ENCODE measurements at places on chromosomes 16 and 17.

DNA sequence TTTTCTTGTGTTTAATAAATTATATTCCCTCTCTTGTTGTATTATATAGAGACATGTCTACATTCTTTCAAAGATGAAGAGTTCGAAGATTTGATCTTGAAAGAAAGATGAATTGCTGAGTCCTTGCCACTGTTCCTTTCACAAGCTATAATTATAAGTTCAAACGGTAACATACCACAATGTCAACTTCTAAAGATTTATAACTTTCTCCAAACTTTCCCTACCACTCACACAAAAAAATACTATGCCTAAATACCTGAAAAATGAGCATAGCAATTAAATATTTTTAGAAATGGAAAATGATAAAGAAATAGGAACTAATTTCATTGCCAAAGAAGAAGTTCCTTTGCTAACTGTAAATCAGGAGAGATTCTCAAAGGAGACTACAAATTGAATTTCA lies 50.6 kb downstream of the BRIP1 start:
- no peak for DNase-seq

DNA sequence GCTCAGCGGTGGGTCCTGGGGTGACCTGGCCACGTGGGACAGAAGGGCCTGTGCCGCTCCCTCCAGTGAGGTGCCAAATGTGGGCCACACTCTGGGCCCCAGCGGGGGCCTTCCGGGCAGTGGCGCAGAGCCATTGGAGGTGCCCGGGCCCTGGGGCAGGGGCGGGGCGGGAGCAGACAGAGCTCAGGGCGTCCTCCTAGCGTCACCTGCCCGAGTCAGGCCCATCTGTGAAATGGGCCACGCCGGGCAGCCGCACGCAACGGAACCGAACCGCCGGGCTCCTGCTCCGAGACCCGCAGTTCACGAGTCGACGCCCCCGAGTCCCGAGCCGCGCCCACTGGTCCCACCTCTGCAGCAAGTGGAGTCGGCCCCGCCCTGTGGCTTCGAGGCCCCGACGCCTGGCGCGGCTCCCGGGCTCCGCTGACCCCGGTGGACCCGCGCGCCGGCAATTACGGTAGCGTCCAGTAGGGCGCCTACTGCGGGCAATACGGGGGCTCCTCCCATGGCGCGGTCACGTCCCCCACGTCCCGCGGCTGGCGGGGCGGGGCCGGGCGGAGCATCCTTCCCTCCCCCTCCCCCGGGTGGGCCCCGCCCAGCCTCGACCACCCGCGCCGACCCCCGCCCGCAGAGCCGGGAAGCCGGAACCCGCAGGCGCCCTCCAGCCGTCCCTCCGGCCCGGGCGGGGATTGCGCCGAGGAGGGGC lies 1.9 kb downstream of the SLC16A3 start:
- DNase-seq, result peak; percentile 73

DNA sequence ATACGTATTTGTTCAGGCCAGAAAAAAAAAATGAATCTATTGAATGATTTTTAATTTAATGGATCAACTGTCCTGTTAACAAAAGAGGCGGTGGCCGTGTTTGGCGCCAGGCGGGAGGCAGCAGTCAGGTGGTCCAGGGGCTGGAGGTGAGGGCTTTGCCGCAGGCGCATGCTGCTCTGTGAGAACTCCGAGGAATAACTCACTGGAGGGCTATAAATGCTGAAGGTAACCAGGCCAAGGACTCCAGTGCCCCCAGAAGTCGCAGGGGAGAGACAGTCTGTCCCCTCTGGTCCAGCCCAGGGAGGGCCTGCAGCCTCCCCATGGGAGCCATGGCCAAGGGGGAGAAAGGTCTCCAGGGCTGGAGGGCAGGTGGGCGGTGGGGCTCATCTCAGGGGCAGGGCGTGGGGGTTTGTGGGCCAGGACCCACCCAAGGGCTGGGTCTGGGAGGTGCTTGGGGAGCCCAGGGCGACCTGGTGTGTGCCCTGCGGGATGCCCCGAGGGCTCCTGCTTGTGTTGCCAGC lies 7.1 kb upstream of the BAHCC1 start:
- DNase-seq, result no peak

- DNase-seq, result no peak
Measured at GRCh38 chr17:58315281-58315711, 13.3 kb downstream of the TSPOAP1 start.

GRCh38 chr17:13114601-13115031 lies 96.8 kb upstream of the ELAC2 start:
- no peak for DNase-seq

DNA sequence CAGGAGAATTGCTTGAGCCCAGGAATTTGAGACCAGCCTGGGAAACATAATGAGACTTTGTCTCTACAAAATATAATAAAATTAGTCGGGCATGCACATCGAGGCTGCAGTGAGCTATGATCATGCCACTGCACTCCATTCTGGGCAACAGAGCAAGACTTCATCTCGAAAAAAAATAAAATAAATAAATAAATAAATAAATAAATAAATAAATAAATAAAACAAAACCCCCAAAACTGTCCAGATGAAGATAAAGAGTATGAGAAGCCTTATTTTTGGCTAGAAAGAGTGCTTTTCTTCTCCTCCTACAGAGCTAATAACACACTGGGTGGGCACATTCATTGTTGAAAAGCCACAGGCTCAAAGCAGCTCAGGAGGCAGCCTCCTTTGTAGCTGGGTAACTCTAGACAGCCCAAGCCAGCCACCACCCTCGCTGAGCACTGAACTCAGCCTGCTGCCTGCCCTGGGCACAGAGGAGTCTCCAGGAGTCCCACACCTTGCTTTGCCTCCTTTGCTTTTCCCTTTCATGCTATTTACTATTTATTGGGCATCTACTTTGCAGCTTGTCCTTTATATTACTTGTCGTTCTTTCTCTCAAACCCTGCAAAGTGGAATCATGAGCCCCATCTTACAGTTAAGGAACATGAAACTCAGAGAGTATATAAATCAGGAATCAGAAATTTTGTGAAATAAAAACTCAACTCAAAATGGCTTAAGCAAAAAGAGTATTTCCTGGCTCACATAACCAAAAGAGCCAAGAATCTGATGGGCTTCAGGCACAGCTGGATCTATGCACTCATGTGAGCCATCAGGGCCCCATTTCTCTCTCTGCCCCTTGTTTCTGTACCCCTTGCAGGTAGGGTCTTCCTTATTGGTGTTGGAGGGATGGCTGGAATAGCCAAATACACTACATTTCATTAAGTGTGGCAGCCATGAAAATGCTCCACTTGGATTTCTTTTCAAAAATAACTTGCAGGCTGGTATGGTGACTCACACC lies 18.1 kb upstream of the C16orf87 start:
- DNase-seq, result no peak

DNA sequence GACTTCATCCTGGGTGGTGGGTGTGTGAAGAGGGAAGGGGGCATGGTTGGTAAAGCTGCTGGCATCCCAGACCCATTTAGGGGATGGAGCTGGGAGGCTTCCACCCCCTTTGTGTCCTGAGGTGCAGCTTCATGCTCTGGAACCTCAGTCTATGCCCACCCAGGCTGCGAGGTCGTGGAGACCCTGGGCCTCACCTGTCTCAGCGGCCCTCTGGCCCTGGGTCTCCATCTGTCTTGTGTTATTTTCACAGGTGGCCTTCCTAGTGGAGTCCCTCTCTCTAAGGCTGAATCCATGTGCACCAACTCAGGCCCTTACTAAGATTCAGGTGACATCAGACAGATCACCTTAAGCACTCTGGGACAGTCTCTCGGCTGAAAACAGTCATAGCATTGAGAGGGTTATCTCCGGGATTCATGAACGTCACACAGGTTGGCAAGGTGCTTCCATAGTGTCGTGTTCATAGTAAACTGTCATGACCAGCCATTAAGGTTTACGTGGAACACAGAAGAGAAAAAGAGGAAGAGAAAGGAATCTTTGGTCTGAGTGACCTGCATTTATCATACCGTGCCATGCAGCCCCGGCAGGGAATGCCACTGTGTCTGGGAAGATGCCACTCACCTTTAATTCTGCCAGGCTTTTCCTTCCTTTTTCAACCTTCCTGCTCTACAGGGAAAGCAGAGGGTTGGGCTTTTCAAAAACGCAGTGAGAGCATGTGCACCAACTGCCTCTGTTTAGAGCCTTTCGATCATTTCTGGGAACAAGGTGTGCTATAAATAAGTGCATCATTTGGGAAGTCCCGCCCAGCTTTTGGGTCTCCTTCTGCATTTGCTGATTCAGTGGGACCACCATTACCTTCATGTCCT lies 4.5 kb upstream of the FOXL1 start:
- DNase-seq, result no peak

DNA sequence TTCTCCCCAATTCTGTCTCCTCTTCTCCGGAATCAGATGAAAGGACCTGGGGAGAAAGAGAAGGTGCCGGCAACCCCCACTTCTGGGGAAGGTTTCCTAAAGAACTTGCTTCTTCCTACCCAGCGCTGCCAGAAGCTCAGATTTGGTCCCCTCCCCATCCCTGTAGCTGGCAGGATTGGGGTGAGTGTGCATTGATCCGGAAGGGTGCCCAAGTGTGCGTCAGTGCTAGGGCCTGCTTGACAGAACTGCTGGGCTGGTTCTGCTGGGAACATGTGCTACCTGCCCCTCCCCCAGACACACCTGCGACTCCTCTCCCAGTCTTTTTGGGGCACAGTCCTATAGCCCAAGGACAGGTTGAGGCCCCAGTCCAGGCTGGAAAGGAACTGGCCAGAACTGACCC lies 3.3 kb downstream of the ARL4D start:
- DNase-seq, result no peak

GRCh38 chr16:17372386-17372785 lies 98.4 kb downstream of the XYLT1 start:
- DNase-seq, result no peak

- no peak for DNase-seq
Measured at GRCh38 chr17:44969144-44969780, 1.2 kb upstream of the C1QL1 start.

DNA sequence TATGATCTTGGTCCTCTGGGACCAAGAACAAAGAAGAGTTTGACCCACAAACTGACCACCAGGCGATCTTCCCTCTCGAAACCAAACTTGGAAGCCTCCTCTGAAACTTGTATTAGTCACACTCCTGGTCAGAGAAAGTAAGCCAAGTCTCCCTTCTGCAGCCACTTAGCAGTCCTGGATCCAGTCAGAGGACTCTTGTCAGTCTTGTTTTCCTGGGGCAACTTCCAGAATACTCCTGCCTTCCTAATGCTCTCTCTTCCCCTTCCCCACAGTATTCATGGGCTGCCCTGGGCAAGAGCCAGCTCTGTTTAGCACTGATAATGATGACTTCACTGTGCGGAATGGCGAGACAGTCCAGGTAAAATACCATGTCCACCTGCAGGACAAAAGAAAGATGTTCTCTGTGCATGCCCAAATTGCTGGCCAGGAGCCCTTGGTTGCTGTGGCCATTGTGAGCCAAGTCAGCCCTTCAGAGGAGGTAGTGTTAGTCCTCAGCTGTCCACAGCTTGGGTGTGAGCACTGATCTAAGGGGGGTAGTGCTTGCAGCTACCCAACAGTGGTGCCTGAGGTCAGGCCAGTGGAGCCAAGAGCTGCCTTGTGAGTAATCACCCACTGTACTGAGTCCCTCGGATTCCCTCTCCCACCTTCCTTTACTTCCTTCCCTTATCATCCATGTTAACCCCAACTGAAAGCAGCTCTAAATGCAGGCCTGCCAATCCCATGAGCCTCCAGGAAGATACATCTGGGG lies 31.2 kb downstream of the CDH3 start:
- DNase-seq, result no peak
